ENCODE measurements at places on chromosomes 16 and 17. TPM values are rescaled to one million over a fixed set of nuclear protein-coding genes. Genes with fewer than 3 reads are reported as not detected.

DNA sequence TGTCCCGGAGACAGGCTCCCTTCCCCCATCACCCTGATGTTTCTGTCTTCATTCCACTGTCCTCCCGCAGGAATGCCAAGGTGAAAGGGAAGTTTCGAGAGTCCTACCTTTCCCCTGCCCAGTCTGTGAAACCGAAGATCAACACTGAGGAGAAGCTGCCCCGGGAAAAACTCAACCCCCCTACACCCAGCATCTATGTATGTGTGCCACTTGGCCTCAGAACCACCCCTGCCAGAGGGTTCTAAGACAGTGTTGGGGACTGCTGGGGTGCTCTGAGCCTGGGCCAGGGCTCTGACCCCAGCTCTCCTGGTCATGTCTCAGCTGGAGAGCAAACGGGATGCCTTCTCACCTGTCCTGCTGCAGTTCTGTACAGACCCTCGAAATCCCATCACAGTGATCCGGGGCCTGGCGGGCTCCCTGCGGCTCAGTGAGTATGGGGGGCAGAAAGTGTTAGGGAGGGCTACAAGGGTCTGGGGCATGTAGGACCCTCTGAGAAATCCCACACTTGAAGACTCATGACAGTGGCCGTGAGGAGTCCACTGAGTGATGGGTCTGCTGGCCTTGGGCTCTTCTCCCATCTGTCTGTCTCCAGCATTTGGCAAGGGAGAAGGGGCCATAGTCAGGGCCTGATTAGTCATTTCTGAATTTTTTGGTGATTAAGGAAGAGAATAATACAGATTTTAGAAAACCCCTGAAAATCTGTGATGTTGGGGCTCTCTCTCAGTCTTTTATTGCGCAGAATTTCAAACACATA, 4.9 kb upstream of the TMEM88 start:
- H3K36me3 ChIP-seq, result peaks cover 2% of the 10 kb centered on the region
- H3K27ac ChIP-seq, result no peak overlapping the region
- H3K27me3 ChIP-seq, result no peaks in the 10 kb centered on the region
- no peak for DNase-seq
- peaks cover 47% of the 10 kb centered on the region for H3K4me1 ChIP-seq

C17orf67 gene
- 5.7 TPM for total RNA-seq

GRCh38 chr17:55648086-55648485, 74.6 kb downstream of the TMEM100 start:
- peaks cover 33% of the 10 kb centered on the region for H3K27me3 ChIP-seq
- DNase-seq, result no peak
- H3K4me1 ChIP-seq, result no peaks in the 10 kb centered on the region
- H3K36me3 ChIP-seq, result no peaks in the 10 kb centered on the region

NOTUM gene
- not detected for total RNA-seq

GRCh38 chr17:73071066-73071999, 21.2 kb downstream of the SLC39A11 start:
- H3K4me3 ChIP-seq, result no peak overlapping the region
- H3K4me1 ChIP-seq, result no peaks in the 10 kb centered on the region
- no peak overlapping the region for H3K27ac ChIP-seq
- peaks cover 18% of the 10 kb centered on the region for H3K36me3 ChIP-seq
- DNase-seq, result no peak

DNA sequence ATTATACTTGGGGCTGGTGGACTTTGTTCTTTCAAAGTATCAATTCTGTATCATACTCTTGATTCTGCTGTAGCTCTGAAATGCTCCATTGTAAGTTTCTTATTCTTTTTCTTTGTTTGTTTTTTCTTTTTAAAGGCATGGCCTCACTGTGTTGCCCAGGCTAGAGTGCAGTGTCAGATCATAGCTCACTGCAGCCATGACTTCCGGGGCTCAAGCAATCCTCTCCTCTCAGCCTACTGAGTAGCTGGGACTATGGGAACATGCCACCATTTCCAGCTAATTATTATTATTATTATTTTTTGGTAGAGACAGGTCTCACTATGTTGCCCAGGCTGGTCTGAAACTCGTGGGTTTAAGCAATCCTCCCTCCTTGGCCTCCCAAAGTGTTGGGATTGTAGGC, 38.9 kb upstream of the METTL9 start:
- H3K4me3 ChIP-seq, result no peak overlapping the region
- H3K36me3 ChIP-seq, result no peaks in the 10 kb centered on the region
- peaks cover 15% of the 10 kb centered on the region for H3K27me3 ChIP-seq
- no peak overlapping the region for H3K27ac ChIP-seq
- peaks cover 5% of the 10 kb centered on the region for H3K4me1 ChIP-seq

Measured in activated CD8-positive, alpha-beta memory T cell treated with anti-CD3 and anti-CD28 coated beads, Interleukin-2, amount 10 ng/mL, durations not matched to agents 7 days and 5 days (primary cell).